Activated T-helper 2 cell treated with anti-CD3 and anti-CD28 coated beads, Interferon-gamma antibody, Interleukin-2, Interleukin-4, amounts not matched to agents 10 μg/mL and 5 μg/mL and 100 μg/mL, durations not matched to agents 14 hours and 24 hours and 36 hours (primary cell): ENCODE measurements at places on chromosomes 5 and 9. TPM values are rescaled to one million over a fixed set of nuclear protein-coding genes. Genes with fewer than 3 reads are reported as not detected.

The SPACA9 gene
- 1.1 and 1.3 TPM in 2 replicates for total RNA-seq

The LCP2 gene
- 239 and 254 TPM in 2 replicates for total RNA-seq

The HTR1A gene
- not detected in 2 replicates for total RNA-seq

- no peak overlapping the region for H3K4me3 ChIP-seq
- H3K36me3 ChIP-seq, result peaks cover 3% of the 10 kb centered on the region
- H3K4me1 ChIP-seq, result peaks cover 35% of the 10 kb centered on the region
- DNase-seq, result no peak
Observed at GRCh38 chr5:55860288-55860687, 9.1 kb downstream of the IL31RA start.

DNA sequence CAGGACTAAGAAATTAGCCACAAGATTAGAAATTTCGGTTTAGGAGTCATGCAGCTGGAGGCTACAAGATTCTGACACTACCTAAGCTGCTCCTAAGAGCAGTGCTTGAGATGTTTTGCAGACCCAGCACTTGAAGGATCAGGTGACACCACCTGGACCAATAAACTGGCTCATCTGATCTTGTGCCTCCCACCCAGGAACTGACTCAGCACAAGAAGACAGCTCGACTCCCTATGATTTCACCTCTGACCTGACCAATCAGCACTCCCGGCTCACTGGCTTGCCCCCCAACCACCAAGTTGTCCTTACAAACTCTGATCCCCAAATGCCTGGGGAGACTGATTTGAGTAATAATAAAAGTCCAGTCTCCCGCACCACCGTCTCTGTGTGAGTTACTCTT, 170.4 kb downstream of the TTC39B start:
- no peak for DNase-seq
- H3K27me3 ChIP-seq, result peaks cover 3% of the 10 kb centered on the region
- no peak overlapping the region for H3K27ac ChIP-seq

GRCh38 chr9:28539434-28540070, 966.3 kb upstream of the C9orf72 start:
- H3K4me1 ChIP-seq, result no peaks in the 10 kb centered on the region
- no peaks in the 10 kb centered on the region for H3K36me3 ChIP-seq
- H3K27ac ChIP-seq, result no peak overlapping the region
- no peak for DNase-seq

- H3K4me1 ChIP-seq, result no peaks in the 10 kb centered on the region
- no peak for DNase-seq
- H3K27me3 ChIP-seq, result no peaks in the 10 kb centered on the region
- H3K27ac ChIP-seq, result no peak overlapping the region
- H3K36me3 ChIP-seq, result no peaks in the 10 kb centered on the region
Observed at GRCh38 chr5:116386633-116387032, 188.0 kb downstream of the SEMA6A start.

DNA sequence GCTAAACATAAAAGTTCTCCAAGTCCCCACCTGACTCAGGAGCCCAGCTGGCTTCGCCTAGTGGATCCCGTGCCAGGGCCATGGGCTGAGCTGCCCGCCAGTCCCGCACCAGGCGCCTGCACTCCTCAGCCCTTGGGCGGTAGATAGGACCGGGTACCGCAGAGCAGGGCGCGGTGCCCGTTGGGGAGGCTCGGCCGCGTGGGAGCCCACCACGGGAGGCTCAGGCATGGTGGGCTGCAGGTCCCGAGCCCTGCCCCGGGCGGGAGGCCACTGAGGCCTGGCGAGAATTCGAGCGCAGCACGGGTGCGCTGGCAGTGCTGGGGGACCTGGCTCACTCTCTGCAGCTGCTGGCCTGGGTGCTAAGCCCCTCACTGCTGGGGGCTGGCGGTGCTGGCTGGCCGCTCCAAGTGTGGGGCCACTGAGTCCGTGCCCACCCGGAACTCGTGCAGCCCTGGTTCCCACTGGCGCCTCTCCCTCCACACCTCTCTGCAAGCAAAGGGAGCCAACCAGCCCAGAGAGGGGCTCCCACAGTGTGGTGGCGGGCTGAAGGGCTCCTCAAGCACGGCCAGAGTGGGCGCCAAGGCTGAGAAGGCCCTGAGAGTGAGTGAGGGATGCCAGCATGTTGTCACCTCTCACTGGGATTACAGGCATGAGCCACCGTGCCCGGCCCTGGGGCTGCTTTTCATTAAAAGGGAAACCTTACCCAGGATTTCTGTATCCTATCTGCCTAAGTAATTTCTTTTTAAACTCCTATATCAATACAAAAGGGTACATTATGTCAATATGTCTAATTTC, 9.7 kb upstream of the SPZ1 start:
- peaks cover 1% of the 10 kb centered on the region for H3K27me3 ChIP-seq
- H3K4me3 ChIP-seq, result no peak overlapping the region
- no peaks in the 10 kb centered on the region for H3K36me3 ChIP-seq
- DNase-seq, result no peak
- no peaks in the 10 kb centered on the region for H3K4me1 ChIP-seq

DNA sequence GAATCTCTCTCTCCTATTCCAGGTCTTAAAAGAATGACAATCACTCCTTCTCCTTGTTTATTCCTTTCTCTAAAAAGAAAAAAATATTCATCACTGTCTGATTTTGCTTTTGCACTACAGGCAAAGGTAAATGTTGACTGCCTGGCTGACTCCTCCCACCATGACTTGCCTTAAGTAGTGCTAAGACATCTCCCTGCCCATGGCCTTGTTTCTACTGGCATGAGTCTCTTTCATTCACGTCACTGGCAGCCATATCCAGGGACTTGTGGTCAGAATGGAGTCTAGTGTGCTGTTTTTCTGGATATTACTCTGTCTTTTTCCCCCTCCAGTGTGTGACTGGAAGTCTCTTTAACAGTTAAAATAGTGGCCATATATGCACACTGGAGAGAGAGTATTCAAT, 522.9 kb upstream of the DAB2 start:
- H3K36me3 ChIP-seq, result no peaks in the 10 kb centered on the region
- H3K4me1 ChIP-seq, result peaks cover 3% of the 10 kb centered on the region
- no peak overlapping the region for H3K4me3 ChIP-seq
- H3K27me3 ChIP-seq, result no peaks in the 10 kb centered on the region

DNA sequence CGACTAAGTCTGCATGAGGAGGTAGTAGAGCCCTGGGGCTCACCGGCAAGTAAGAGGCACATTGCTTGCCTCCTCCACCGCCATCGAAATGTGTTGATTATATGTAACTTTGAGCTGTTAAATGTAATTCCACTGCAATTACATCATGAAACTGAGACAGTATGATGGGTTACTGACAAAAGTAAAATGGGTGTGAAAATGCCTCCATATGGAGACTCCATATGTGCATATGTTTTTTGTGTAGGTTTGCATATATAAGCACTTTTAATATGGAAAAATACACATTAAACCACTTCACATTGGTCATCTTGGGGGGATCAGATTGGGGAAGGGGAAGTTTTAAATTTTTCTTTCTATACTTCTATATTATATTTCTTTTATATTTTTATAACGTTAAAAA, 29.8 kb downstream of the NFIL3 start:
- no peak overlapping the region for H3K27ac ChIP-seq
- no peaks in the 10 kb centered on the region for H3K36me3 ChIP-seq
- DNase-seq, result no peak
- H3K27me3 ChIP-seq, result no peaks in the 10 kb centered on the region
- peaks cover 24% of the 10 kb centered on the region for H3K4me1 ChIP-seq

- H3K4me1 ChIP-seq, result peaks cover 2% of the 10 kb centered on the region
- DNase-seq, result no peak
Observed at GRCh38 chr5:60522292-60522905, 177.6 kb downstream of the DEPDC1B start.

- no peaks in the 10 kb centered on the region for H3K36me3 ChIP-seq
- no peak for DNase-seq
- no peaks in the 10 kb centered on the region for H3K4me1 ChIP-seq
- H3K27me3 ChIP-seq, result no peaks in the 10 kb centered on the region
- H3K27ac ChIP-seq, result no peak overlapping the region
Observed at GRCh38 chr9:81531511-81531910, 157.8 kb downstream of the TLE1 start.

- no peak overlapping the region for H3K27ac ChIP-seq
- DNase-seq, result no peak
- H3K4me3 ChIP-seq, result no peak overlapping the region
- no peaks in the 10 kb centered on the region for H3K36me3 ChIP-seq
- H3K4me1 ChIP-seq, result peaks cover 3% of the 10 kb centered on the region
Observed at GRCh38 chr9:123346026-123346425, 10.0 kb upstream of the CRB2 start.
